Thoracic aorta (tissue), 2 donors: ENCODE measurements at places on chromosomes 1 and 21. TPM values are rescaled to one million over a fixed set of nuclear protein-coding genes. Genes with fewer than 3 reads are reported as not detected.

Gene PLA2G5
- total RNA-seq, result 18.7 TPM

Gene RPE65
- not detected for total RNA-seq

Gene RASAL2
- 38.0 TPM for total RNA-seq

Gene ZNF648
- total RNA-seq, result not detected

Gene CTPS1
- total RNA-seq, result 84.4 TPM

Gene GJA8
- total RNA-seq, result not detected

Gene EFHD2
- total RNA-seq, result 36.0 TPM

Gene FAM3B
- 11.8 TPM for total RNA-seq

Gene TSPEAR
- not detected for total RNA-seq

Gene UBAP2L
- total RNA-seq, result 119 TPM

Gene AADACL4
- not detected for total RNA-seq

Gene GSTM1
- not detected for total RNA-seq

Gene TOE1
- total RNA-seq, result 4.7 TPM

Gene COL18A1
- total RNA-seq, result 811 TPM

Gene PADI3
- total RNA-seq, result not detected

Gene MLLT11
- total RNA-seq, result 3.1 TPM

Gene TRIM17
- 0.56 TPM for total RNA-seq

Gene SYCP1
- not detected for total RNA-seq

Gene SLC25A34
- total RNA-seq, result 2.4 TPM

Gene PEAR1
- 31.0 TPM for total RNA-seq

Gene PRAMEF11
- not detected for total RNA-seq

Gene ZBTB37
- total RNA-seq, result 14.3 TPM

Gene FMOD
- total RNA-seq, result 190 TPM

Gene HCRTR1
- total RNA-seq, result not detected

Gene OR2T35
- not detected for total RNA-seq

Gene NEK2
- total RNA-seq, result 0.35 TPM

Gene TNN
- not detected for total RNA-seq
